ENCODE measurements at places on chromosomes 6 and 20.
A peak's percentile ranks its signal among the peaks of the same experiment; 100 is the strongest.

DNA sequence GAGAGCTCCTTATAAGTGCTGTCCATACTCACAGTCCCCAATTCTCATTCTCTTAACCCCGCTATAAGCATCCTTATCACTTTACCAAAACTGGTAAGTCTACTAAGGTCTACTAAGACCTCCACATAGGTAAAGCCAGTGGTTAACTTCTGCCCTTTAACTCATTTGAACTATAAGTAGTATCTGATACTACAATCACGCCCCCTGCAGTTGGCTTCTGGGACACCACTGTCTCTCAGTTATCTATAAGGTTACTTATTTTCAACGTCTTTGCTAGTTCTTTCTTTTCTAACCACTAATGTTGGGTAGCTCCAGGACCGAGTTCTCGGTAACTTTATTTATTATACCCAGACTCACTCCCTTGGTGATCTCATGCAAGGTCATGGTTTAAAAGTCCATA, 142.6 kb downstream of the ARHGAP18 start:
- DNase-seq: peak; percentile 62

DNA sequence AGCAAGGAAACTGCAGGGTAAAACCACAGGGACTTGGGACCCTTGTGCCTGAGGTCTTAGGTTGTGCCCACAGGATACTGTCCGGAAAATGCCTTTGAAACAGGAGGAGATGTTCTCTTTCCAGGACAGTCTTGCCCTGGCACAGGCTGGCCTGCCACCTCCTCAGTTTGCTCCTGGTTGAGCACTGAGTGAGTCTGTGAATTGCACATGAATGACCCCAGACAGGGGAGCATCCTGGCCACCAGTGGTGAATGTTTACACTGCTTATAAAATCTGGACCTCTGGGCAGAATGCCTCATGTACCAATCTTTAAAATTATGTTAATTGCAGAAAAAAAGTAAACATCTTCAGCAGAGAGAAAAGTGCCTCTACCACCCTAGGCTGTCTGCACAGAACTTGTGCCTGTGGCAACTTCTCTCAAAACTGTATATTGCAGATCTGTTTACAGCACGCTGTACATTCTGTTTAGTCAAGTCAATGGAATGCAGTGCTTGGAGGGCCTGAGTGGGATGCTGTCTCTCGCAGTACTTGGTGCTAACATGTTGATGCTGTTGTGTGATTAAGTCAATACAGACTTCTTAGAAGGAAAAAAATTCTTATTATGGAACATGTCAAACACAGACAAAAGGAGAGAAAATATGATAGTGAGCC, 242.1 kb downstream of the SOD2 start:
- DNase-seq: no peak

- DNase-seq: peak; percentile 97
Observed at GRCh38 chr6:27893059-27893835, 18.9 kb downstream of the OR2B2 start.

- DNase-seq: no peak
Observed at GRCh38 chr20:40814631-40814960, 125.6 kb upstream of the MAFB start.

DNA sequence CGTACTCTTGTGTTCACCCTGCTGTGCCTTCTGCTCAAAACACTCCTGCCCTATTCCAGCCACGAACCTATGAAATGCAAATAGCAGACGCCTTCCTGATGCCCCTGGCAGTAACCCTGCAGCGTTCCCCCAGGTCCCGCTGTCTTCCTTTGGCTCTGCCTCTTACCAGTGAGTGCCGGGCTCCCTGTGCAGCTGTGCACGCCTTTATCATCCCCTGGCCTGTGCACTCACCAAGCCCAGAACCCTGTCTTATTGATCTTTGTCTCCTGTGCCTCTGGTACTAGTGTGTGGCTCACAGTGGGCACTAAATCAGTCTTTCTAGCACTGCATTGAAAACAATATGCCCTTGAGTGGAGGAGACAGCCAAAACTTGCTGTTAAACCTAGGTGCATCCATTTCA, 19.7 kb downstream of the ZDHHC14 start:
- no peak for DNase-seq

DNA sequence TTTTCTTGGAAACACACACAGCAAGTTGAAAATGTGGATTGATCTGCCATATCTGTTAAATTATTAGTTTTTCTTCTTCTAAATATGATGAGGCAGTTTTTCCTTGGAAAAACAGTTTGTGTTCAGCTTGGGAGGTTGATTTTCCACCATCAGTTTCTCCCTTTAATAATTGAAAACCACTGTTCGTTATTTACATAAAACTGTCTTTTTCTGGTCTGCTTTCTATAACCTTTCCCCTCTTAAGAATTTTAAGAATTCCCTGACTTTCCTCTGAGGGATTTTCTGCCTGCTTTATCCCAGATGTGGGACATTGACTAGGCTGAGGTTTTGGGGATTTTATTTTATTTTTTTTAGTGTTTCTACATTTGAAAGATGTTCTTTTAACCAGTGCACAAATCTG, 27.2 kb downstream of the DSE start:
- DNase-seq: no peak

DNA sequence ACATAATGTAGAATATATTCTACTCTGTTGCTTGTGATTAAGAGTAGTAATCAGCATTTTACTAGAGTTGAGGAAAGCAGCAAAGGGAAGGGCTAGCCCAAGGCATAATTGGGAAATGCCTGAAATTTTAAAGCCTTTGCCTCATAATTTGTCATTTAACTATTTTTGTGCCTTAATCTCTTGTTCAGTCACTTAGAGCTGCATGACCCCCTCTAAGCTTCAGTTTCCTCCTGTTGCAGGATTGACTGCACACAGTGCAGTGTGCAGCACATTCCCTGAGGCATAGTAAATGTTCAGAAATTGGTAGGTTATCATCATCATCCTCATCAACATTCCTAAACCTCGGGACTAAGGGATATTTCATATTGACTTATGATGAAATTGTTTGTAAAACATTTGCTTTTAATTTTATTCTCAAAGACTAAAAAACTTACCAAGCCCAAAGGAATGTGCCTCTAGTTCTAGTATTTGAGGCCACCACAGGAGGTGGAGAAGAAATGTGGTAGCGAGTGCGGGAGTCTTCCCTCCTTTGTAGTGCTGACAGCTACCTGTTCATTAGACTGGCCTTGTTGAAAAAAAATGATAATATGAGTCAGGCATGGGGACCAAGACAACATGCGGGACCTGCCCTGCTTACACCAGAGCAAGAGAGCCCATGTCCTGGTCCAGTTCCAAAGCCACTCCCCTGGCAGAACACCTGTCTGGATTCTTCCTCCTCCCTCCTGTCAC, 14.8 kb upstream of the TENT5A start:
- no peak for DNase-seq
